T-helper 17 cell (primary cell): ENCODE measurements at places on chromosomes 5 and 9.

GRCh38 chr9:88006511-88007290, 32.4 kb upstream of the CDK20 start:
- no peak for DNase-seq

- DNase-seq = no peak
These were observed 2.1 kb downstream of the EDIL3 start for GRCh38 chr5:84382363-84383295.

- DNase-seq = no peak
These were observed 298.4 kb upstream of the PRDM9 start for GRCh38 chr5:23208959-23209431.

GRCh38 chr5:174140452-174141020, 95.0 kb downstream of the NSG2 start:
- no peak for DNase-seq

DNA sequence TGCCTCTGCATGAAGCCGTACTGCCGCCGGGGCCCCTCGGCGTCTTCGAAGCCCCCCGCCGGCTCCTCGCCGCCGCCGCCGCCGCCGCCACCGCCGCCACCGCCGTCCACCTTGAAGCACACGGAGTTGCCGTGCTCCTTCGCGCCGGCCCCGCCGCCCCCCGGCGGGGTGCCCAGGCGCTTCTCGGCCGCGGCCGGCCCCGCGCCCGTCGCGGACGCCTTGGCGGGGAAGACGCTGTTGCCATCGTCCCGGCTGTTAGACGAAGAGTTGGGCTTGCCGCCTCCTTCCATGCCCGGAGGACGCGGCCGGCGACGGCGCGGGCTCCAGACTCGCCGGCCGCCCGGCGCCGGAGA, 400 bp downstream of the HCN1 start:
- DNase-seq = no peak

DNA sequence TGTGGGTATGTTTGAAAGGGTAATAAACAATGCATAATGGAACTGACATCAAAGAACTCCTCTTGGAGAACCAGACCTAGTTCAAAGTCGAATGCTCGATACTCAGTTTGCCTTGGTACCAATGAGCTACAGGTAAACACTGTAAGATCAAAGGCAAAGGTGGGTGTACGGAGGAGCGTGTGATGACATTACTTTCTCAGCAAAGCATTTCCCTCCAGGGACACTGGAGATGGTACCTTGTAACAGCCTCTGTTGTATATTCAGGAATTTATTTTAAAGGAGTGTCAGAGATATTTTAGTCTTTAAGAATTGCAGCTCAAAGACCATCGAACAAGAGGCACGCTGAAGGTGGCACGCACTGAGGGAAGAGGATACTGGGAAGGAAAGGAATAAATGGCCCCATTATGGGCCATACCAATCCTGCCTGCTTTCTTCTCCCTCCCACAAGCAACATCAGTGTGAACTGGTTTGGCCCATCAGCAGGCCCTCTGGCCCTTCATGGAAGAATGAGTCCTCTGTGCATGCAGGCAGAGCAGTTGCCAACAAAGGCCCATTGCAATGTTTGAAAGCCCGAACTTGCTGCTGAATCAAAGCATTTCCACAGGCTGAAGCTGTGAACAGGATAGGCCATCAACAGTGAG, 410.2 kb downstream of the ACTL7B start:
- no peak for DNase-seq

GRCh38 chr5:101385276-101385675, 482.2 kb upstream of the ST8SIA4 start:
- no peak for DNase-seq

- no peak for DNase-seq
These were observed 344.9 kb downstream of the ARL15 start for GRCh38 chr5:53965459-53965858.

DNA sequence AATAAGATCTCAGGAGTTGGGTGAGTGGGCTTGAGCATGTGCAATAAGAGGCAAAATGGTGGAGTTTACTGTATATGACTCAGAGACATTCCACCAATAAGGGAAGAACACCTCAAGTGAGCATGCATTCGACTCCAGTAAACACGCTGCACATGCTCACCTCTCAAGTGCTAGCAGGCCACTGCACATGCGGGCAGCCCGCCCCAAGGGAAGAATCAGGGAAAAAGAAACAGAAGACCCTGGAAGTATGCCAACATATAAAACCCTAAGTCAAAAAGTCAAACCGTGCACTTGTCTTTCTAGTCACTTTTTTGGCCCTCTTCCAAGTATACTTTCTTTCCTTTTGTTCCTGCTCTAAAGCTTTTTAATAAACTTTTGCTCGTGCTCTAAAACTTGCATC, 245.3 kb upstream of the RASA1 start:
- DNase-seq = no peak

- DNase-seq = no peak
These were observed 199.5 kb upstream of the CLINT1 start for GRCh38 chr5:158058208-158059120.

- DNase-seq = no peak
These were observed 1863.1 kb upstream of the WWC1 start for GRCh38 chr5:166428264-166428803.

- DNase-seq = no peak
These were observed 17.2 kb upstream of the TTLL11 start for GRCh38 chr9:122110100-122110833.

- DNase-seq = no peak
These were observed 5.7 kb downstream of the NEURL1B start for GRCh38 chr5:172646716-172647285.

DNA sequence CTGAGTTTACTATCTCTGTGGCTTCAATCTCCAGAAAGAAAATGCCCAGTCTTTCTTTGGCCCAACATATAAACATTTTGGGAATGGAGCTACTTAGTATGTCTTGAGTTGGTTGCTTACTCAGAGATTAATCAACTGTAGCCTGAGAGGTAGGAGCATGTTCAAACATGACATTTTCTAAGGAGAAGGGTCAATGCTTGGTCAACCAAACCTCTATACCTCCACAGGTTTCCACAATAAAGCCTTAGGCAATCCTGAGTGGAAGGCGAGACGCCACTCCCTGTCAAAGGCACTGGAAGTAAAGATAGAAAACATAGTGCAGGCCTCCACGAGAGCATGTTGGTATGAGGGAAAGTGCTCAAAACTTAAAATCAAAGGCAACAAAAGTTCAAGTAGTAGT, 411.4 kb downstream of the KCTD16 start:
- no peak for DNase-seq

- DNase-seq = no peak
These were observed 24.7 kb downstream of the PHF2 start for GRCh38 chr9:93601063-93601462.

- DNase-seq = no peak
These were observed 98.0 kb upstream of the IRX2 start for GRCh38 chr5:2849429-2849828.

GRCh38 chr9:134381671-134382516, 55.6 kb downstream of the RXRA start:
- DNase-seq = peak; percentile 36

DNA sequence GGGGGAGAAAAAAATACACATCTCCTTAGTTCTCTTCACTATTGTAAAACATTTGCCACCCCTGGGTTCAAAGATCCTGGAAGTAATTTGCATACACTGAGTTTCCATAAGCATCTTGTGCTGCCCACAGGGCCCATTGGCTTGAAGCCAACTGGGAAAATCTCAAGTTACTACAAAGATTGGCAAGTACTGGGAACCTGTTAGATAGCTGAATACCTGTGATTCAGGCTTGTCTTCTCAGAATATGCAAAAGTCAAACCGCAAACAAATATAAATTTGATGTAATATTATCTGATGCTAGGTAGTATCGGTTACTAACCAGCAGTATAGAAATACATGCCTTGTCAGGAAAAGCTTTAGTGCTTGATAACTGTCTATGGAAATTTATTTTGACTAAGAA, 156.9 kb upstream of the FST start:
- no peak for DNase-seq

GRCh38 chr9:100869326-100869725, 159.2 kb upstream of the PLPPR1 start:
- no peak for DNase-seq

DNA sequence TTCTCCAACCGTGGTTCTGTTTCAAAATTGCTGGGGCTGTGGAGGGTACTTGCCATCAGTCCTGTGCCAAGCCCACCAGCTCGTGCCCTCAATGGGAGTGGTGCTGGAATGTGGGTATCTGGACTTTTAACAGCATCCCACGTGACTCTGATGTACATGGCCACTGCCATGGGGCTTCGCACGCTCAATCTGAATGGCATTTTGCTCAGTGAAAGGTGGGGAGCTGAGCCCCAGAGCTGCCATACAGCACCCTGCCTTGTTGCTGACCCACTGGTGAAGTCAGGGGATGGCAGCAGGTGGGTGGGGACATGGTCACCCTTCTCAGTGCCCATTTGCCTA, 16.6 kb upstream of the SYNPO start:
- DNase-seq = no peak
